ENCODE measurements at places on chromosomes 13 and 19.
A peak's percentile ranks its signal among the peaks of the same experiment; 100 is the strongest.

DNA sequence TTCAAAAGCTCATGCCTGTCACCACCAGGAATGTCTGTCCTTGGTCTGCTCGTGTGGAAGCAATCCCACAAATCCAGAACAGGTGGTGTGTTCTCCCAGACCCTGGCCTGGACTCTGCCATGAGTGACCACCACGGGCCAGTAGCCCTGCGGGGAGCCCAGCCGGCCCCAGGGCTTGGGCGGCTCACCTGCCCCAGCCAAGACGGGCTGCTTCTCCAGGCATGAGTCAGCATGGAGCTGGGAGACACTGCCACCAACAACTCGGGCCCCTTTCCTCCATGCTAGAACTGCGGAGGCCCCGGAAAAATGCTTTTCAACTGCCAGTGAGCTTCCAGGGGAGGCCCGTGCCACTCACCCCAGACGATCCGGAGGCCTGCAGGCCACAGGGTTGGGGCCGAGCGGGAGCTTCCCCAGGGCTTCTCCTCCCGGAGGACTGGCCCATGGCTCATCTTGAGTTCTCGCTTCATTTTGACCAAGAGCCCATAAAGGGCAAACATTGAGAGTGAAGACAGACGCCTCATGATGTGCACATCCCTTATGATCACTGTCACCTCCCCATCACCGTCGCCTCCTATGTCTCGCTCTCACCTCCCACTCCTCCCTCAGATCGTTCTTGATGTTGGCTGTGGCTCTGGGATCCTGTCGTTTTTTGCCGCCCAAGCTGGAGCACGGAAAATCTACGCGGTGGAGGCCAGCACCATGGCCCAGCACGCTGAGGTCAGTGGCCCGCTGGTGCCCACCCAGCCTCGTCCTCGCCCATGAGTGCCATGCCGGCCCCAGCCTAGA is 16.7 kb downstream of the YIPF2 start:
- no peak for DNase-seq

- no peak for DNase-seq
These were observed 8.8 kb downstream of the OBI1 start for GRCh38 chr13:78649997-78650716.

DNA sequence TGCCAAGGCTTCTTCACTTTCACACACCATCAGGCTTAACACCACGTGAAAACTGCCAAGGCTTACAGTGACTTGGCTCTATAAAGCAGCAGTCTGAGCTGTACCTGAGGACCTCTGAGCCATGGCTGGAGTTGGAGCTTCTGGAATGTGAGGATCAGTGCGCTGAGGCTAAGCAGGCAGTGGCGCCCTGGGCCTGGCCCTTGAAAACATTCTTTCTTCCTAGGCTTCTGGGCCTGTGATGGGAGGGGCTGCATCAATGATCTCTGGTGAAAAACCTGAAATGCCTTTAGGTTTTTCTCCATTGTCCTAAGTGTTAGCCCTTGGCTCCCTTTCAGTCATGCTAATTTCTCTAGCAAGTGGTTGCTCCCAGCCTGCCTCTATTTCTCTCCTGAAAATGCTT is 192.5 kb upstream of the PCDH20 start:
- DNase-seq = no peak

DNA sequence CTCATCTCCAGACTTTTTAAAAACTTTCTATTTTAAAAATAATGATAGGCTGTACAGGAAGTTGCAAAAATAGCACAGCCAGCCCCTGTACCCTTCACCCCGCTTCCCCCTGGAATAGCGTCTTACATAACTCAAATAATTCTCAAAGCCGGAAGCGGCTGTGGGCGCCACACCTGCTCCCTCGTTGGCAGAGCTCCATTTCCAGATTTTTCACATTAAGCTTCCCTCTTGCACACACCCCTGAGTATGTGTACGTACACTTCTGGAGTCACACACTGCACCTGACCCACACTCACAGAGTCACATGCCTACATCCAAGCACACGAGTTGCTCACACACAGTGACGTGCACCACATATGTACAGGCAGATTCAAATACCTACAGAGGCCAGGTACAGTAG is 24.9 kb upstream of the DPP9 start:
- no peak for DNase-seq

GRCh38 chr19:29212356-29212647 is 649 bp downstream of the UQCRFS1 start:
- DNase-seq = no peak

GRCh38 chr19:16203256-16204004 is 5.7 kb downstream of the AP1M1 start:
- no peak for DNase-seq

DNA sequence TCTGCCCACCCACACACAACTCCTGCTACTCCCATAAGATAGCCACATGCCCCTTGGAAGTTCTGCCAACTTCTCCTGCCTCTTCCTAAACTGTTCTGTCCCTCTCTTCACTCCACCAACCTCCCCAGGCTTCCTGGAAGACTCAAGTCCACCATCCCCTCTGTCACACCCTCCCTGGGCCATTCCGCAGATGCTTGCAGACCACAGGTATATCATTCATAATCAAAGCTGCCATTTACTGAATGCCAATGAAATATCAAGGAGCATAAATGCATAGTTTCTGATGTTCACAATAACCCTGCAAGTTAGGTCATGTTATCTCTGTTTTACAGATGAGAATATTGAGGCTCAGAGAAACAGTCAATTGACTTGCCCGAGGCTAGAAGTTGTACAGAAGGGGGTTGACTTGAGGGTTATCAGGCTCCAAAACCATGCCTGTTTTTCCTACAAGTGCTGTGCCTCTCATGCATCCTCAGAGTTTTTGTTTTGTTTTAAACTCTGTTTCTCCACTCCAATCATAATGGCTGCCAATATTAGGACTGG is 135.6 kb downstream of the SLC7A1 start:
- no peak for DNase-seq

DNA sequence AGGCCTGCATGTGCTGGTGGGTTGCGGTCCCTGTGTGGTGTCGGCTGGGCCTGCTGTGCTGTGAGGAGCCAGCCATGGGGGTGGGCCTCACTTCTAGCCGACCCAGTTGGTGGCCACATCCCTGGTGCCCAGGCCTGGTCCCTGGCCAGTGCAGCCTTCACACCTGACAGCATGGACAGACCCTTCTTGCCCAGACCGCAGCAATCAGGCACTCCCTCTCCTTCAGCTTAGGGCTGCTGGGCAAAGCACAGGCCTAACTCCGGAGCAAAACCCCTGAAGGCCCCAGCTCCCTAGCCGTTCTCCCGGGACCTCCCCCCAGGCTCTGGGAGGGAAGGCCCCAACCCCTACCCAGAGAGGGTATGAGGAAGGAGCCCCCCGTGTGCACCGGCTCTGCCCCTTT is 6.6 kb upstream of the MCF2L start:
- no peak for DNase-seq

- DNase-seq = peak; percentile 72
These were observed 751 bp downstream of the GRAMD1A start for GRCh38 chr19:35000647-35001501.

DNA sequence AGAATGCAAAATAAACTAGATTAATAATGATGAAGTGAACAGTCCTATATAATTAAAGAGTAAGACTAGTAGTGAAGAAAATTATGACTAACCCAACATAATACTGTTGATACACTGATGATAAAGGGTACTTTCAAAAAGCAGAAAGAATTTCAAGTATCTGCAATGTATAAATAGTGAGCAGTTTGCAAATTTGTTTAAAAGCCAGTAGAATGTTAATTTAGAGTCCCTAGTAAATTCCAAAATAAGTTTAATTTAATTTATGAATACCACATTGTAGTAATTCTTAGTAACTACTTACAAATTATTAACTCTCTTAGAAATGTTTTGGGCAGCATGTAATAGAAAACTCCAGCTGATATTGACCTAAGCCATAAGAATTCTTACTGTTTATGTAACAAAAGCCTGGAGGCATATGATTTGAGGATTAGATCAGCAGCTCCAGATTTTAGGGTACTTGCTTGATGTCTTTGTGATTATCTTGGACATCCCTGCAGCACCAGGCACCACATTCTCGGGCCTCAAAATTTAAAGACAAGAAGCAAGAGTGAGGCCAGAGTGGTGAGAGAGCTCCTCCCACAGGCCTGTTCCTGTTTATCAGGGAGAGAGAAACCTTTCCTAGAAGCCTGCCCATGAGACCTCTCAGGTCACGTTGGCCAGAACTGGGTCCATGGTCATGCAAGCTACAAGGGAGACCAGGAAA is 67.6 kb upstream of the TDRD3 start:
- no peak for DNase-seq

GRCh38 chr13:50376895-50377575 is 361.8 kb downstream of the KCNRG start:
- no peak for DNase-seq

- DNase-seq = no peak
These were observed 5.6 kb upstream of the NEK3 start for GRCh38 chr13:52164989-52165388.

DNA sequence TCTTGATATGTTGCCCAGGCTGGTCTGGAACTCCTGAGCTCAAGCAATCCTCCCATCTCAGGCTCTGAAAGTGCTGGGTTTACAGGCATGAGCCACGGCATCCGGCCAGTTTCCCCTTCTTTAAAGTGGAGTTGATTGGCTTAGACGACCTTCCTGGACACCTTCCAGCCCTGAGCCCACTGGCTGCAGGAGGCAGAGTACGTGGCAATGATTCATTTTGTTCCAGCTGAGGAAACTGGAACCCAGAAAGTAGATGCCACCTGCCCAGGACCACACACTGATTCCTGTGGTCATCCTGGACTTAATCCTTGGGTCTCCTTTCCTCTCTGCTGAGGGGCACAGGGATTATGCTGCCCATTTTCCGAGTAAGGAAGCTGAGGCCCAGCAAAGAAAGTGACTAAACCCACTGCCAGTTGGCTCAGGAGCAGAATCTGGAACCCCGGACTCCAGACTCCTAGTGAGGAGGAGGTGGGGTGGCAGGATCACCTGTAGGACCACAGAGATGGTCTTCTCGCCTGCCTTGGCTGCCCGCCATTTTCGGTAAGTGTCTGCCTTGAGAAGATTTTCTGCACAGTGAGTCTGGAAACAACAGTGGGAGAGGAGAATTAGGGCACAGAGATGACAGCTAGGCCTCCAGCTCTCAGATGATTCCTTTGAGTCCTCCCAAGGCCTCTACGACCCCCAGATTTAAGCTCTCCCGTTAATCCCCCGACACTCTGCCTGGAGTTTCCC is 737 bp downstream of the XRCC1 start:
- DNase-seq = no peak

DNA sequence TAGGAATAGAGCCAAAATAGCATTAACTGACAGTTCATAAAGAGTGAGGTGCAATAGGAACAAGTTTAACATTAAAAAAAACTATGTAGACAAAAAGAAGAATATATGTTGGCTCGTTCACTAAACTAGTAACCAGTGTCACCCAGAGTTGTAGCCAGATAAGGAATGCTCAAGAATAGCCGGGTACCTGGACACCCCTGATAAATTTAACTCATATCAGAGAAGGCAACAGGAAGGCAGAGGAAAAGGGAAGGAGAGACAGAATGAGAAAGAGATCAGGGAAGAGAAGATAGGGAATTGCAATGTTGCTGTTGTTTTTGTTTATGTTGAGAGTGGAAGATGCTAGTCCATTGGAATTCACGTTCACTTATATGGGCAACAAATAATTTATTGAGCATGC is 31.6 kb upstream of the KATNAL1 start:
- no peak for DNase-seq

GRCh38 chr13:90427322-90428272 is 919.9 kb upstream of the MIR17HG start:
- no peak for DNase-seq

DNA sequence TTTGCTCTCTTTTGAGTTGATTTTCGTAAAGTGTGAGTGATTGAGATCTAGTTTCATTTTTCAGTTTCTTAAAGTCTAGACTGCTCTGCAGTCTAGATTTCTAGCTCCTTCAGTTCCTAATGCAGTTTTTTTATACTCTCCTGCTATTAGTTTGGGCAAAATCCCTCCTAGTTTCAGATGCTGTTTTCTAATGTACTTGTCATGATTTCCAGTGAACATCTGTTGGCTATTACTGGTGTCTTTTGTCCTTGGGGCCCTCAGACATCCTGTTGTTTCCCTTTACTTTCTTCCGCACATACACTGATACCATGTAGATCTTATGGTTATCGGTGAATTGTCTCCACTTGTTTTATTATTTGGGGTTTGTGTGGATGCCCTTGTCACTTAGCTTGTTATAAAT is 292.1 kb downstream of the TDRD3 start:
- DNase-seq = no peak

- DNase-seq = no peak
These were observed 104.3 kb downstream of the CCNA1 start for GRCh38 chr13:36536546-36536945.

GRCh38 chr13:98999639-98999952 is 21.7 kb upstream of the DOCK9 start:
- DNase-seq = no peak

DNA sequence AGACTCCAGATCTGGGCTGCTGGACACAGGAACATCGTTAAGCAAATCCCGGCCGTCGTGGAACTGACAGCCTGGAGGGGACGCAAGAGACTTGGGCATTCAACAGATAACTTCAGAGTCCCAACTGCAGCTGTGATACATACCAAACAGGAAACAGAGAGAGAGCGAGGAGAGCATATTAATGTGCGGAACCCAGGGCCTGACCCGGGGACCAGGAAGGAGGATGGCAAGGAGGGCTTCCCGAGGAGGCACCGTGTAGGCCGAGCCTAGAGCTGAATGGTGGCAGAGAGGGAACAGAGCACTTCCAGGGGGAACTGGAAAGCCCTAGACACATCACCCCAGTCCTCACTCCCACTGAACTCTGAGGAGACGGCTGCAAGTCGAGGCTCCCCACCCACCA is 68.1 kb downstream of the SIPA1L3 start:
- DNase-seq = no peak

DNA sequence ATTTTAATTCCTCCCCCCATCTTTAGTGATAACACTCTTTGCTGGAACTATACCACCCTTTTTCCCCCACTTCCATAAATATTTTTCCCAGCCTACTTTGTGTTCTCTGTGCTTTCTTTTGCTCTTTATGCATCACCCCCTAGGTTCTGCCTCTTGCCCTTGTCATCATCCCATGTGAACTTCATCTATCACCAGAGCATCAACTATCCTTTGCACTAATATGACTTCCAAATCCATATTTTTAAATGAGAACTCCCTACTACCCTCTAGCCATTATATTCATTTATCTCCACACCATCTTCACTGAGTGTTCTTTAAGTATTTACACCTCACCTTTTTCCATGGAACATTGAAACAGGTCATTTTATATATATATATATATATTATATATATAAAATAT is 452.7 kb downstream of the FOXO1 start:
- DNase-seq = no peak

DNA sequence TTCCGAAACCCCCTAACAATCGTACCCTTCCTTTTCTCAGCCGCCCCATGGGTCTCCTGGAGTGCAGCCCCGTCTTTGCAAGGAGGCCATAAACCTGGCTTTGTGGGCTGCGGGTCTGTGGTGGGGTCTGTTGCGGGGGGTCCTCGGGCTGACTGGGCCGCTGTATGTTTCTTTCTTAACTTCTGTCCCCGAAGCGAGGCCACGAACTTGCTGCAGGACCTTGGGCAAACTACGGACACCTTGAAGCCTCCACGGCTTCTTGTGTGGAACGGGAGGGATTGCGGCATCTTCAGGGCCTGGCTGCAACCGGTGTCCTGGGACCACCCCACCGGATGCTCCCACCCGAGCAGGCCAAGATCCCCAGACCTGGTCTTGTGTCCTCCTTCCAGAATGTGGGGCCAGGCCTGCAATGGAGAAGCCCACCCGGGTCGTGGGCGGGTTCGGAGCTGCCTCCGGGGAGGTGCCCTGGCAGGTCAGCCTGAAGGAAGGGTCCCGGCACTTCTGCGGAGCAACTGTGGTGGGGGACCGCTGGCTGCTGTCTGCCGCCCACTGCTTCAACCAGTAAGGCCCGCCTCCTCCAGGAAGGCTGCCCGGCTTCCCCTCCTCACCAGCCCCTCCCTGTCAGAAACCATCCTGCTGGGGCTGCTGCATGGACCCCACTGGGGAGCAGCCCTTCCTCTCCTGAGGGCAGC is 12.0 kb downstream of the TIMM13 start:
- DNase-seq = no peak

All from stimulated activated CD4-positive, alpha-beta T cell treated with anti-CD3 and anti-CD28 coated beads, Interleukin-4, amount 100 ng/mL, for 24 hours (primary cell).